ENCODE measurements at places on chromosomes 7 and 10. TPM values are rescaled to one million over a fixed set of nuclear protein-coding genes. Genes with fewer than 3 reads are reported as not detected.

MYPN gene
- total RNA-seq = not detected

CYP3A7 gene
- total RNA-seq = not detected

STEAP1 gene
- total RNA-seq = 0.21 TPM

EGR2 gene
- total RNA-seq = 11.9 TPM

ALOX5 gene
- total RNA-seq = 88.9 TPM

EPDR1 gene
- 0.42 TPM for total RNA-seq

POP7 gene
- 10.4 TPM for total RNA-seq

NPSR1 gene
- total RNA-seq = not detected

LHFPL3 gene
- total RNA-seq = not detected

SFTPA2 gene
- total RNA-seq = not detected

ZSCAN21 gene
- 2.0 TPM for total RNA-seq

FFAR4 gene
- under 0.01 TPM for total RNA-seq

TBC1D12 gene
- total RNA-seq = 18.2 TPM

IDI2 gene
- not detected for total RNA-seq

DNAJB12 gene
- total RNA-seq = 32.1 TPM

SPDYE18 gene
- total RNA-seq = 0.21 TPM

ANKRD2 gene
- total RNA-seq = not detected

CTNNA3 gene
- 0.42 TPM for total RNA-seq

GRID1 gene
- not detected for total RNA-seq

SFTPA1 gene
- not detected for total RNA-seq

NME8 gene
- total RNA-seq = 1.7 TPM

EPHA1 gene
- total RNA-seq = 2.3 TPM

RPP30 gene
- 34.1 TPM for total RNA-seq

HUS1 gene
- 45.7 TPM for total RNA-seq

C7orf57 gene
- not detected for total RNA-seq

SPAM1 gene
- not detected for total RNA-seq

KCP gene
- total RNA-seq = 0.10 TPM

CDHR3 gene
- total RNA-seq = 4.4 TPM

ST8SIA6 gene
- 1.3 TPM for total RNA-seq

MYOZ1 gene
- total RNA-seq = not detected

TRIM73 gene
- 4.7 TPM for total RNA-seq

PAX4 gene
- total RNA-seq = not detected

ZC3HAV1L gene
- total RNA-seq = 1.4 TPM

SHH gene
- total RNA-seq = 0.10 TPM

RPEL1 gene
- total RNA-seq = not detected

ARHGEF35 gene
- total RNA-seq = 1.2 TPM

DGKB gene
- not detected for total RNA-seq

NKX1-2 gene
- total RNA-seq = not detected

MSMB gene
- not detected for total RNA-seq

FKBP6 gene
- total RNA-seq = not detected

STEAP2 gene
- total RNA-seq = 0.10 TPM

SLC16A9 gene
- total RNA-seq = not detected

AHCYL2 gene
- total RNA-seq = 6.5 TPM

KIAA1549 gene
- 0.10 TPM for total RNA-seq

FEZF1 gene
- total RNA-seq = not detected

NOS3 gene
- total RNA-seq = 2.1 TPM

HOXA11 gene
- total RNA-seq = not detected

CRYGN gene
- total RNA-seq = not detected

MTURN gene
- 40.7 TPM for total RNA-seq

BUD23 gene
- 31.7 TPM for total RNA-seq

CRPPA gene
- total RNA-seq = 0.63 TPM

SLC18A3 gene
- 0.10 TPM for total RNA-seq

DNAH11 gene
- under 0.01 TPM for total RNA-seq

FZD8 gene
- total RNA-seq = 0.94 TPM

LRRTM3 gene
- not detected for total RNA-seq

STMP1 gene
- total RNA-seq = 15.5 TPM

NUTM2E gene
- total RNA-seq = 0.42 TPM

PAPOLB gene
- total RNA-seq = not detected
